NCI-H2081 (cell line): ENCODE measurements at places on chromosomes 5 and 9.

DNA sequence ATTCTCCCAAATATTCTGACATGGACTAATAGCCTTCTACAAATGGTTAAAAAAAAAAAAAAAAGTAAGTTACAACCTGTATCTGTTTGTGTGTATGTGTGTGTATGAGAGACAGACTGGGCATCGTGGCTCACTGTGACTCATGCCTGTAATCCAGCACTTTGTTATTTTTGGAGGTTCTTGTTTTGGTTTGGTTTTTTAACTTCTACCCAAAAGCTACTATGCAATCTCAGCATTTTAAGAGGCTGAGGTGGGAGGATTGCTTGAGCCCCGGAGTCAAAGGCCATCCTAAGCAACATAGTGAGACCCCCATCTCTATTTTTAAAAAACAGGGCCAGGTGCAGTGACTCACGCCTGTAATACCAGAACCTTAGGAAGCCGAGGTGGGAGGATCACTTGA, 17.6 kb upstream of the HAVCR1 start:
- DNase-seq, result no peak

DNA sequence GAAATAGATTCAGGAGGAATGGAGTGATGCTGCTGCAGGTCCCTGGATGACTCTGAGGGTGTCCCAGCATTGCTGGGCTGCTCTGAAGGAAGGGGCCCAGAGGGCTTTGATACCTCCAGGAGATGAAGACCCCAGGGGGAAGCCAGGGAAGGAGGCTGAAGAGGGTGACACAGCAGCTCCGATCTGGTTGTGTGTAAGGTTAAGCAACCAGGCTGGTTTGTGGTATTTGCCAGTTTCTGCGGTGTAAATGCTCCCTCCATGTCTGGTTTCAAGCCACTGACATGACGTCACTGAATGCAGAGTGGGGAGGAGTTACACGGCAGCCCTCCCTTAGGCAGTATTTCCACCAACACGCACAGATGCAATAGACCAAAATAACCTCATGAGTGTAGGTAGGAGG, 40.0 kb upstream of the ORM1 start:
- DNase-seq, result no peak

DNA sequence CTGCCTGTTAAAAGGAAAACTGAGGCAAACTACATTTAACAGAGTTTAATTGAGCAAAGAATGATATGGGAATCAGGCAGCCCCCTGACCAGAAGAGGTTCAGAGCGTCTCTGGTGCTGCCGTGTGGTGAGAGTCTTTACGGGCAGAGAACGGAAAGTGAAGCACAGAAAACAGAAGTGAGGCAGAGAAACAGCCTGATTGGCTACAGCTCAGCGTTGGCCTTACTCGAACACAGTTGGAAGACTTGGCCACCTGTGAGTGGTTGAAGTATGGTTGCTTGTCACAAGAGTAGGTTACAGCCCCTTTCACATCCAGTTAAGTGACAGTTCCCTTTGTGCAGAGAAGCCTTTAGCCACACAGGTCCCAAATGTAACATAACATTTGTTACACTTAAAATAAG, 16.9 kb upstream of the FBP1 start:
- DNase-seq, result no peak

- no peak for DNase-seq
Observed at GRCh38 chr5:75614176-75614575, 2.9 kb downstream of the ANKDD1B start.

- DNase-seq, result peak; percentile 37
Observed at GRCh38 chr9:113511047-113511521, 47.6 kb downstream of the RGS3 start.

DNA sequence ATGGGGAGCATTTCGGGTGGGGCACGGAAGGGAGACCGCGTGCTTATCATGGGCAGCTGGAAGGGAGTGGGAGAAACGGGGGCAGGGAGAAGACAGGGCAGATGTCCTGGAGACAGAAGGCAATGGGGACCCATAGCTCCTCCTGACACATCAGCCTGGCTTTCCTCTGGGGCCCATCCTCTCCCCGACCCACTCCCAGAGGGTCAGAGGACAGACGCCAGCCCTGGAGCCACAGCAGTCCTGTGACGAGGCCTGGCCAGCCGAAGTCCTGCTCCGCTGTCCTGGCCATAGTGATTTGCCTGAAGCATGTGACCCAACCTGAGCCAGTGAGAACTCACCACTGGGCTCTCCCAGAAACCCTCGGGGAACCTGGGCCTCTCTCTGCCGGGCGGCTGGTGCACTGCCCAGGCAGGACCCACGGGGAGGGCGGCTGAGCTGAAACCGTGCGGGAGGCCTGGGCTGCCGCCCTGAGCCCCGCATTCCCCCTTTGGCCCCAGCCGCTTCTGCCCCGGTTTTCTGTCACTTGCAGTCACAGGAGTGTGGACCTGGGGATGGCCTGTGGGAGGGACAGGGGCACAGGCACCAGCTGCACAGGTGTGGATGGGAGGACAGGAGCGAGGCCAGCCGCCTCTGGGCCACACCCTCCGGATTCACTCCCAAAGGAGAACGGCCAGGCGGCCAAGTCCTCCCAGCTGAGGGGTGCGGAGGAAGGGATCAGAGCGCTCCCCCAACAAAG, 19.8 kb downstream of the ADAMTS2 start:
- DNase-seq, result no peak

DNA sequence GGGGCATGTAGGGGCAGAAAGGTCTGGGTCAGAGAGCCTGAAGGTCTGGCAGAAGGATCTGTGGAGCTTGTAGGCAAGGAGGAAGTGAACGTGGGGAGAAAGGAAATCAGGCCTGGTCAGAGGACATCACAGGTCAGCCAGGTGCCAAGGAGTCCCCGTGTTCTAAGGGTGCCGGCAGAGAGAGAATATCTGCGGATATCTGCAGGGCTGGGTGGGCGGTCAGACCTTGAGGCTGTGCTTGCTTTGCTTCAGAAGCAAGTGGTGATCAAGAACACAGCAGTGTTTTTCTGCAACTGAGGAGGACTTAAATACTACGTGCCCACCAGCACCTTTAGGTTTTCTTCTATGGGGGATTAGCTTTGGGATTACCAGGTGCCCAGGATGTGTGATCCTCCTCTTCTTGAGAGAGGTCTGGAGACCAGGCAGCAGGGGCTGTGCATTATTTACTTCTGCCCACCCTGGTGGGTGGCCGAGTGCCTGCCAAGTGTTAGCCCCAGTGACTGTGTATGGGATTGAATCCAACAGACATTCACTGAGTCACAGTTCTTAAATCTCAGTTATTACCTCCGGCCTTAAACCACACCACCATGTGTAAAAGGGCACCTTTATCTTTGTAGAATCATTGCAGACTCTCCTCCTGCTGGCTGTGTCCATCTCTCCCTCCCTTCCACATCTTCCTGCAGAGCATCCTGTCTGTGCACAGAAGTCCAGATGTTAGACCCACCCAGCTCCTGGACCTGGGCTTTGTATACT, 12.5 kb upstream of the SHB start:
- no peak for DNase-seq

DNA sequence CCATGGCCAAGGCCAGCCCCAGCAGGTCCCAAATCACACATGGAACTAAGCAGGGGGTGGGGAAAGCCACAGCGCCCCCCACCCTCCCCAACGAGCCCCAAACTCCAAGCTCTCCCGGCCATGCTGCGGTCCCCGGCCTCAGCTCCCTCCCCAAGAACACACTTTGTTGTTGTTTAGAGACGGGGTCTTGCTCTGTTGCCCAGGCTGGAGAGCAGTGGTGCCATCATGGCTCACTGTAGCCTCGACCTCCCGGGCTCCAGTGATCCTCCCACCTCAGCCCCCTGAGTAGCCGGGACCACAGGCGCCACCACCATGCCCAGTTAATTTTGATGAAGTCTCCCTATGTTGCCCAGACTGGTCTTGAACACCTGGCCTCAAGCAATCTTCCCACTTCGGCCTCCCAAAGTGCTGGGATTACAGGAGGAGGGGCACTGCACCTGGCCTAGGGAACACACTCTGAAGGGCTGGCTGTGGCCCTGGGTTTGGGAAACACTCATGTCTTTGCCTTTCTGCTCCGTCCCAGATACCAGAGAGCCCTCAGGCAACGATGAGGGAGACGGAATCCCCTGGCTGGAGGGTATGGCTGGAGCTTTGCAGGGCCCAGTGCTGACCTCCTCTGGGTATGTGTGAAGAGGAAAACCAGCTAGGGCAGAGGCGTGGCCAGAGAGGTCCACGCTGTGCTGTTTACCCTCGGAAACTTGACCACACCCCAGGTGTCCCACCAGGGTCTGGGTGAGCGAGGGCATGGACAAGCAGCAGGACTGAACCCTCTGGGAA, 53.2 kb upstream of the UBAC1 start:
- no peak for DNase-seq

DNA sequence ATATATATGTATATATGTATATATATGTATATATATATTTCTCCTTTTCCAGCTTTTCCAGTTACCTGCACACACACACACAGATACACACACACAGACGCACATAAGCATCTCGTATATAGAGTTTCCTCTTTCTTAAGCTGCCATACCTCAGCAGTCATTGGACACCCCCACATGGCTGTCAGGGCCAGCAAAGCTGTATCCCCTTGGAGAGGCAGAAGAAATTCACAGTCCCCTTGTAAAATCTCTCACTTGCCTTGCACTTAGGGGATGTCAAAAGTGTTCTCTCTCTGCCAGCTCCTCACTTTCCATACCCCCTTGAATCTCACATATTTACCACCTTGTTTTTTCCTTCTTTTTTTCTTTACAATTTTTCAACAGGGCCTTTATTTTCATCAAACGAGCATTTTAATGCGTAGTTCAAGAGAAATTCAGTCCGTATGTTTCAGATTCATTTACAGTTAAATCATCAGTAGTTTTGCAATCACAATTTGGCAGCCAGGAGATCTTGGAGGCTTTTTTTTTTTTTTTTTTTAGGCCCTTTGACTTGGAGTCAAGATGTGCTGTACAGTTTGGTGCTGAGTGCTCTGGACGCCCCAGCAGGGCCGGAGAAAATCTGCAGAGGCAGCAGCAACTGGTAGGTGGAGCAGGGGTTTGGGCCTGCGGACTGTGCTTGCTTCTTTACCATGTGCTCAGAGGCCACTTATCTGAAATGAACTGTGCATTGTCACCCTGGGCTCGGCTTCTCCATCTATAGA, 244.9 kb upstream of the KLF4 start:
- no peak for DNase-seq

- DNase-seq, result no peak
Observed at GRCh38 chr5:119343766-119344165, 12.1 kb upstream of the TNFAIP8 start.

DNA sequence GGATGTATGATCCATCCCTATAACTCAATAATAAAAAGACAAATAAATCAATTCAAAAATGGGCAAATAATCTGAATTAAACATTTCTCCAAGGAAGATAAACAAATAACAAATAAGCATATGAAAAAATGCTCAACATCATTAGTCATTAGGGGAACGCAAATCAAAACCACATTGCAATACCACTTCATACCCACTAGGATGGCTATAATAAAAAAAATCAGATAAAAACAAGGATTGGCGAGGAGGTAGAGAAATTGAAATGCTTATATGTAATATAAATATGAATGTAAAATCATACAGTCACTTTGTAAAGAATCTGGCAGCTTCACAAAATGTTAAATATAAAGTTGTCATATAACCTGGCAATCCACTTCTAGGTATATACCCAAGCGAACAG, 52.3 kb upstream of the TBCA start:
- no peak for DNase-seq

- no peak for DNase-seq
Observed at GRCh38 chr9:111458139-111459009, 25.8 kb downstream of the ECPAS start.

GRCh38 chr9:87270221-87270847, 227.3 kb upstream of the DAPK1 start:
- no peak for DNase-seq

DNA sequence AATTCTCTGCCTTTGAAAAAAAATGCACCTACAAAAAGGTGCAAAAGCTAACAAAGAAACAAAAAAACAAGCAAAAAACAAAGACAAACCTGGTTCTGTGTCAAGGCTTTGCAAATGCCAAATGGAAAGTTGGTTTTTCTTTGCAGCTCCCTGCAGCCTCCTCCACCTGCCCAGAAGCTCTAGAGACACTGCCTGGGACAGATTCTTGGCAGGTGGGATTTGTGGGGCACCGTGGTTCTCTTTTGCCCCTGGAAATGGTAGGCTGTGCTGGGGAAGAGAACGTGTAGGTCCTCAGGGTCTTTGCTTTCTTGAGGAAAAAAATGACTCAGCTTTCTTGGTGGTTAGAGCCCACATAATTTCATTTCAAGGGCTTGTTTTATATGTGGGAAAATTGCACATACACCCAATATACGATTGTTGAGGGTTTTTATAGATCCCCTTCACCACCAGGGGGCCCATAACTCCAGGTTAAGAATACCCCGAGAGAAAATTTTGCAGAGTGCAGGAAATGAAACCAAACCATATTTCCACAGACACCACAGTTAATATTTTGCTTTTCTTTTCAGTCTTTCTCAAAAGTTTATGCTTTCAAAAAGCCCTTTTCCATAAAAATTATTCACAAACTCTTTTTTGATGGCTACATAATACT, 58.7 kb downstream of the NXNL2 start:
- peak; percentile 1 for DNase-seq

GRCh38 chr5:56535347-56535746, 280.0 kb upstream of the MAP3K1 start:
- no peak for DNase-seq

DNA sequence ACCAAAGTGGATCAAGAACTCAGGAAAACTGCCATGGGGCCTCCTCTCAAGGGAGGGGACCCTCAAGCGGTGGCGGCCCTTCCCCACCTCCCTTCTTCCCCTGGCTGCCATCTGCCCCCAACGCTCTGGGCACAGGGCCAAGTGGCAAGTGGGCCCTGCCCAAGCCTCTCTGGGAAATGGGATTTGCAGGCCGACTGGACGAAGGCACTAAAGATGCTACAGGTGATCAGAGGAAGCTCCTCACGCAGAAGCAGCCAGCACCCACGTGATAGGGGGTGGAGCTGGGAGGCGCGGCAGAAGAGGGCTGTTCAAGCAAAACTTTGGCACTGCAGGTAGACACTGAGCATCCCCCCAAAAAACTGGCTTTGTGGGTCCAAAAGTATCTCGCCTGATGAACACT, 52.7 kb upstream of the UBTD2 start:
- no peak for DNase-seq

DNA sequence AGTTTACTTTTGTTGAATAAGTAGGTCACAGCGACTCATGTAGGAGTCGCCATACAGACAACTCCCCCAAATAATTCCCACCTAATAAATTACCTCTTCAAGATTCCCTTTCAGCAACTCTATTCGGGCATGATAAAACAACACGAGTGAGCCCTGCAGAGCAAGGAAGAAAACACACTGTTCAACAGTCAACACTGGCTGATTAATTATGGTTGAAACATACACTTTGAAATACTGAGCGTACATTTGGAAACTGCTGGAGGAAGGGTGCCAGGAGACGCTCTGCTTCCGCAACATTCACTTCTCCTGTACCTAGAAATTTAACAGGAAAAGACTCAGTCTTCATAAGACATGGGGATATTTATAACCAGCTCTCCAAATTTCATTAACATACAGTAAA, 117.5 kb downstream of the TTC39B start:
- DNase-seq, result peak; percentile 31

- DNase-seq, result no peak
Observed at GRCh38 chr5:6350277-6351090, 27.9 kb downstream of the MED10 start.

DNA sequence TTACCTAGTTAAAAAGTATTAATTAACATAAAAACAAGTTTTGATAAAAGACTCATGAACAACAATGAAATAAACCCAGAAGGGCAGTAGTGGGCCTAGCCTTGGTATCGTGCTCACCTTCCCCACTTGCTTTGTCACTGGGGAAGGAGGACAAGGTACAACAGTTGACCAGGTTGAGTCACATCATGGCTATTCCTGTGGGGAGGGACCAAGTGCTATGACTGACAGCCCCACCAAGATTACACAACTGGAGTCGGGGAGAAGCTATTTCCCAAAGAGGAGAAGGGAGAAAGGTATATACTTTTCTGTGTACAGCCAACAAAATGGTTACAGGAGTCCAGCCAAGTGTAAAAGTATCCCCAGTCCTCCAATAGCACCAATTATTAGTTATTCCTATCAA, 251.3 kb upstream of the RFX3 start:
- DNase-seq, result no peak
